ENCODE measurements at places on chromosomes 3 and 15.

GRCh38 chr3:34388830-34389229 lies 590.4 kb downstream of the PDCD6IP start:
- no peak for DNase-seq

GRCh38 chr3:127628788-127629466 lies at the start of gene PODXL2:
TSS of gene PODXL2 (plus strand) at chr3:127629185. CDS start at chr3:127629220, 35 bp downstream.
- peak; percentile 62 for DNase-seq

GRCh38 chr15:83379579-83379959 lies 67.6 kb upstream of the SH3GL3 start:
- peak; percentile 49 for DNase-seq

DNA sequence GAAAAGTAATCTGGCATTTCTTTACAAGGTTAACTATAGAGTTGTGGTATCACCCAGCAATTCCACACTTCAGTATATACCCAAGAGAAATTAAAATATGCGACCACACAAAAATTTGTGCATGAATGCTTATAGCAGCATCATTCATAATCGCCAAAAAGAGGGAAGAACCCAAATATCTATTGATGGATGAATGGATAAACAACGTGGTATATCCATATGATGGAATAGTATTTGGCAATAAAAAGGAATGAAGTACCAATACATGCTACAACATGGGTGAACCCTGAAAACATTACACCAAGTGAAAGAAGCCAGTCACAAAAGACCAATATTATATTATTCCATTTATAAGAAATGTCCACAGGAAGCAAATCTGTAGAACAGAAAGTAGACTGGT lies 8.6 kb upstream of the SKOR1 start:
- DNase-seq = no peak

DNA sequence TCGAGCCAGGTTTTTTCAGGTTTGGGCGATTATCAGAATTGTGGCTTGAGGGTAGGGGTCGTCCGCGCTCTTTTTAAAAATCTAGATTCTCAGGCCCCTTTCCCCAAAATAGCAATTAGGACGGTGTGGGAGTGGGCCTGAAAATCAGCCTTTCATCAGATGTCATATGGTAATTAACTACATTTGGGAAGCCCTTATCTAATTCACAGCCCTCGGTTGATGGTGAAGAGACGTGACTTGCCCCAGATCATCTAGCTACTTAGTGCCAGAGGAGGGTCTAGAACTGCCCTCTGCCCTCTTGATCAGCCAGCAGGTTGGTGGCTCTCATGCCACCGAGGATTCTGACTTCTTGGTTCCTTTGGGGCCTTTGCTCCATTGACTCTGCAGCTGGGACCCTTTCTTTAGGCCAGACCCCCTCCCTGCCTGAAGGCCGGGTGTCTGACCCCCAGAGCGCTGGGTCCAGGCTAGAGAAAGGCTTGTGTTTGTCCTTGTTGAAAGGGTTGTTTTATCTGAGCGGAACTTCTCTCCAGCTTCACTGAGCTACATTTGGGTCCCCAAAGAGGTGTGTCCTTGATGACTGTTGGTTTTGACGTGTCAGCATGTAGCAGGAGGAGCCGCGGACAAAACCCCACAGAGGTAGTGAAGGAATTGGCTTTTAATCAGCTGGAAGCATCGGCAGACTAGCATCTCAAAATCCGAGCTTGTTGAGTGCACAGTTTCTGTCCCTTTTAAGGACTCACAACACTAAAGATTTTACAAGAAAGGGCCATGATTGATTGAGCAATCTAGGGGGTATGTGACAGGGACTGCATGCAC lies 857 bp downstream of the AEN start:
- peak; percentile 62 for DNase-seq

DNA sequence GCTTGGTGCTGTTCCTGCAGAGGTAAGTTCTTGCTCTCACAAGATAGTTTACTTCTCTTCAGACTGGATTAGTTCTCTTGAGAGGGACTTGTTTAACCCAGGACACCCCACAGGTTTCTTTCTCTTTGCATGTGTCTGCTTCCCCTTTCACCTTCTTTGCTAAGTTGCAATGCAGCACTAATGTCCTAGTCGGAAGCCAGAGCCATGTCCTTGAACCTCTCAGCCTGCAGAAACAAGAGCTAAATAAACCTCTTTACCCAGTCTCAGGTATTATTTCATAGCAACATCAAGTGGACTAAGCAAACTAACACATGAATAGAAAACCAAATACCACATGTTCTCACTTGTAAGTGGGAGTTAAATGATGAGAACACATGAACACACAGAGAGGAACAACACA lies 915.2 kb downstream of the NSUN3 start:
- DNase-seq = no peak

DNA sequence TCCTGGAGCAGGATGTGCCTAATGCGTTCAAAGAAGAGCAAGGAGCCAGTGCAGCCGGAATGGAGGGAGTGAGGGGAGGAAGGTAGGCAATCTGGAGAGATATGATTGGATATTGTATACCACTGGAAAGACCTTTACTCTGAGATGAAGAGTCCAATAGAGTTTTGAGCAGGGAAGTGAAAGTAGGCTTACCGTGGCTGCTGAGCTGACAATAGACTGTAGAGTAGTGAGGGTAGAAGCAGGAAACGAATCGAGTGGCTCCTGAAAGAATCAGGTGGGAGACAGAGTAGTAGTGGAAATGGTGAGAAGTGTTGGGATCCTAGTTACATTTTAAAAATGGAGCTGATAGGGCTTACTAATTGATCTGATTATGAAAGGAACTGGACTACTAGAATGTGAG lies 51.8 kb upstream of the NUDT16 start:
- no peak for DNase-seq
